ENCODE measurements at places on chromosomes 5 and 9.

- no peak for DNase-seq
These were observed 185.6 kb upstream of the POU5F2 start for GRCh38 chr5:93926831-93927620.

DNA sequence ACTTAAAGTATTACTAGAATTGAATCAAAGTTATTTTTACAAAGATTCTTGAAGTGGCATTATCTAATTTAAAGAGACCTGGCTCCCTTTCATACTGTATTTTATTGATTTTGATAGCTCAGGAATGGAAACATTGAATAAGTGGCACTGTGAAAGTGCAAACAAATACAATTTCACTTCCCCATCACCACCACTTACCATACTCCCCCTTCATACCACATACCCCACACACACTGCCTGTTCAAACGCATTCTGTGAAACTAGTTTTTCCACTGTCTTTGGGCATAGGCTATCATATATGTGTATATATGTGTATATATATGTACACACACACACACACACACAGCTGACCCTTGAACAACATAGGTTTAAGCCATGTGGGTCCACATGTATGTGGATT is 62.1 kb upstream of the ATG10 start:
- DNase-seq = no peak

- no peak for DNase-seq
These were observed 19.1 kb downstream of the RAPGEF6 start for GRCh38 chr5:131615957-131616356.

- no peak for DNase-seq
These were observed 33.7 kb upstream of the FCN1 start for GRCh38 chr9:134951461-134951860.

DNA sequence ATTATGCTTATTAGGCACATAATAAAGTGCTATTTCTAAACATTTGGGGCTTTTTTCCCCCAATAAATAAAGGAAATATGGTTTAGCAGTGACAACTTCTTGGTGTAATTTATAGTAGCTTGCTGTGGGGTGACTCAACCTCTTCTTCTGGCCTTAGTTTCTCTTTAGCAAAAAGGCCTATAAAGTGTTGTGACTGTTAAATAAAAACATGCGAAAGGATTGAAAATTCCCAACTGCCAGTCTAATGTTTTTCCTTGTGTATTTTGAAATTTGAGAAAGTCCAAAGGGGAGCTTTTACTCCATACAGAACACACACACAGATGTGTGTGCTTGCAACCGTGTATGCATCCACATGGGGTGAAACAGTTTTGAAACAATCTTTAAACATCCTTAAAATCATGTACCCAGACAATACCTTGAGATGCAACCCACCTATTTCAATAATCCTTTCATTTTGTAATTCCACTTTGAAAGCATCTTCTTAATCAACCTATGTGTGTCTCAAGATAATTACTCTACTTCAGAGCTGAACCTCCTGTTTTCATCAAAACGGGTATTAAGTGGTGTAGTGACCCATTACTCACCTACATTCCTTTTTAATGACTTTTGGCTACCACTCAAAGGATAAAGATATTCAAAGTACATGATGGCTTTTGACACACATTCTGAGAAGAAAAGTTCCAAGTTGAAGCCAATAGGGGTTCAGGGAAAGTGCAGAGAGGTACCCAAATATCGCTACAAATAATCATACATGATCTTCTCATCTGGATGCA is 123.8 kb downstream of the DROSHA start:
- DNase-seq = no peak

DNA sequence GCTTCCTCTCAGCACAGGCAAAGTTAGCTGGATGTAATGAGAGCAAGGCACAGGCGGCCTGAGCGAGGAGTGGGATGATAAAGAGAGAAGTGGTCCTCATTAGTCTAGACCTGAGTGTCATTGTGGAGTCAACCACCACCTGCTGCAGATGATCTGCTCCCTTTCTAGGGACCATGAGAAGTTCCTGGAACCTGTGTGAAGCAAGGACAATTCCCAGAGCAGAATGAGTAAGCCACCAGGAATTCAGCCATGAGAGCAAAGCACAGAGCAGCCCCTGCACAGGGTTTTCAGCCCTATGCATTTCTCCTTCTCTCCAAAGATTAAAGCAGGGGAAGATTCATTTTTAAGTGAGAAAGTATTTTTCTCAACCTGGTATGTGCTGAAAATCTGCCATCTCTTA is 146.8 kb upstream of the SPEF2 start:
- DNase-seq = no peak

GRCh38 chr5:9354336-9355081 is 191.4 kb downstream of the SEMA5A start:
- no peak for DNase-seq

DNA sequence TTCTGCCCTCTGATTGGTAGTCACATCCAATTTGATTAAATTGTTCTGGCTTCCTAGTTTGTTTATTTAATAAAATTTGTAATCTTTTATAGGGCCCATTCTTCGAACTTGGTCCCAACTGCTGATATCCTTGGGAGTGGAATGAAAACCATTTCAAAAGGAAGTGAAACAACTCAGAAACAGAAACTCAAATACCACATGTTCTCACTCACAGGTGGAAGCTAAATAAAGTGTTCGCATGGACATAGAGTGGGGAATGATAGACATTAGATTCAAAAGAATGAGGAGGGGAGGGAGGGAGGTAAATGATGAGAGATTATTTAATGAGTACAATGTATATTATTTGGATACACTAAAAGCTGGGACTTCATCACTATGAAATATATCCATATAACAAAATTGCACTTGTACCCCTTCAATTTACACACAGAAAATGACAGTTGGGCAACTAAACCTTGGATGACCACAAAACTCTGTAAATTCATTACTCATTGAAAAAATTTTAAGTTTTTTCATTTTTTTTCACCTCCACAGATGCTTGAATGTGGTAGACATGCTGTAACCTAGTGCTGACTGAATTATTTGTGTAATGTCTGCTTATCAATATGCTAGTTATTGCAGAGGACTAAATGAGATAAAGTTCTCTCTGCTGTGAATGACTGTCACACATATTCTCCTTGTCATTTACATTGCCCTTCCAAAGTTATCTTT is 16.0 kb downstream of the ATP10B start:
- DNase-seq = no peak

DNA sequence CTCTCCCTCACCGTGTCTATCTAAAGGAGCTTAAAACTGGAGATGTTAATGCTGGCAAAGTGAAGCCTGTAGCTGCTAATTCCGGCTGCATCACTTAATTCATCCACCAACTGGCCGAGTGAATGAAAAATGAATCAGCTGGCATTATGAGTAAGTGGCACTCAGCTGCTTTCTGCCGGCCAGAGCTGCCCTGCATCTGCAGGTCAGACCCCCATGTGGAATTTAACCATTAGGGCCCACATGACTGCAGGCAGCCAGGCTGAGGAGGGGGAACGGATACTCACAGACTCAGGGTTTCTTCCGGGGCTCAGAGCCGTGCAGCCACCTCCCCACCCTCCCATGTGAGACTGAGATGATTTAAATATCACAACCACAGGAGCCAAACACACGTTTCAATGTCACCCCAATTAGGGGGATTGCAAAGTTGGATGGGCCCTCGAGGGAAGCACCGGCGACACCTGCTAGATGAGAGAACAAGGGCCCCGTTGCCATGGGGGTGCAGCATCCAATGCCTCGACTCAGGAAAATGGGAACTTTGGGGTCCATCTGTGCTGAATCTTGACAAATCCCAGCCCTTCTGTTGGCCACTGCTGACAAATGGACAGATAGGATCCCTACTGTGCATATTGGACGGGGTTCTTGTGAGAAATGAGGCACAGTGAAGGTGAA is 115.6 kb upstream of the ALDH1B1 start:
- DNase-seq = no peak

All from frontal cortex (tissue), 4 donors.